ENCODE measurements at places on chromosomes 4 and X.

DNA sequence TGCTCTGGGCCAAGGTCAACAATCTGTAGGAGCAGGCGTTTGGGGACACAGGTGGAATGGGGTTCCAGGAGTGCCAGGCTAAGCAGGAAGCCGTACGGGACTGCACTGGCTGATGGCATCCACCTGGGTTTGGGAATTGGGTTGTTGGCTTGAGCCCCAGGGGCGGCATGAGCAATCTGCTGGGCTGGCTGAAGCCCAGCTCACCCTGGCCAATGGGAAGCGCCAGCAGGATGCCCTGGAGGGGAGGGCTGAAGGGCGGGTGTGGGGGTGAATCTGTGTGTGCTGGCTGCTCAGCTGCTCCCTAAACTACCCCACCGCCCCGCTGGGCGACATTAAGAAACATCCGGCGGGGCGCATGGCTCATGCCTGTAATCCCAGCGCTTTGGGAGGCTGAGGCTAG, 8.9 kb upstream of the RGS12 start:
- DNase-seq, result no peak

DNA sequence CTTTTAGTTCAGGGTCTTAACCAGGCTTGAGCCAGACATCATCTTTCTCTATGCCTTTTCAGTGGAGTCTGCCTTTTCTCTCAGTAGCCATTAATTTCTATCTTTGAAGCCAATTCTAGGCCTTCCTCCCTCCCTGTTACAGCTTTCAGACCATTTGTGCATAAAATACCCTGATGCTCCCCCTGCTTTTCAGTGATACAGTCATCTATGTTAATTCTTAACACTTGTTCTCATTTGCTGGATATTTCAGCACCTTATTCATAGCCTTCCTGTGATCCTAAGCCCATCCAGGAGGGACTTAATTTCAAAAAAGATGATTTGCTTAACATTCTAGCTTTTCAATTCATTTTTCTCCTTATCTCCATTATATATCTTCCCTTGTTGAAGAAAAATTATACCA, 42.3 kb downstream of the ANXA10 start:
- DNase-seq, result no peak

- peak; percentile 6 for DNase-seq
These were observed 228.1 kb downstream of the ADAMTS3 start for GRCh38 chr4:72340803-72341431.

GRCh38 chr4:140523370-140523856, 555 bp upstream of the ELMOD2 start:
- DNase-seq, result no peak

Data from EL (cell line).